Amygdala (tissue), 56 donors: ENCODE measurements at places on chromosomes 1 and 21.

DNA sequence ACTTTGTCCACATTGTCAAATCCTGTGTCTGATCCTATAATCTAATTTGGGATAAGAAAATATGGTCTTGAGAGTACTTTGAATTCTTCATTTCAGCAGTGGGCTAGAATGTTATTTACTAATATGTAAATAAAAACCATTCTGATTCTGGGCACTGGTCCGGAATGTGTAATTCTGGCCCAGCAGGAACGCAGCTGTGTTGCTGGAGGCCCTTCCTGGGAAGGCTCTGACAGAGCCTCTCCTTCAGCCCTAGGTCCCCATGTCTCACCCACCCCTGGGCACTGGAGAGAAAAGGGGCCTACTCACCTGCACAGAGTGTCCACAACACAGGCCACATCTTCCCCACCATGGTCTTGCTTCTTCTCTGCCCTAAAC is 251 bp downstream of the GPA33 start:
- DNase-seq, result no peak

GRCh38 chr1:214228976-214229375 is 52.0 kb upstream of the SMYD2 start:
- no peak for DNase-seq

DNA sequence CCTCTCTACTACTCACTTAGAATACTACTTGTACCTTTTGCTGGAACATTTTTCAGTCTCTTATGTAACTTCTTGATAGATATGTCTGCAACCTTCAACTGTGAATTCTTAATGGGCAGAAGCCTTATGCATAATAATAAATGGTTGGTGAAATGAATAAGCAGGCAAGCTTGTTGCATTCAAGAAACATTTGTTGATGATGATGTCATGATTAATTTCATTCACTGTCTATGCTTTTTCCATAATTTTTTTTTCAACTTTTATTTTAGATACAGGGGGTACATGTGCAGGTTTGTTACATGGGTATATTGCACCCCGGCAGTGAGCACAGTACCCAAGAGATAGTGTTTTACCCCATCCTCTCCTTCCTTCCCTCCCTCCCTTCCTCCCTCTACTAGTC is 48.0 kb downstream of the SIPA1L2 start:
- no peak for DNase-seq

DNA sequence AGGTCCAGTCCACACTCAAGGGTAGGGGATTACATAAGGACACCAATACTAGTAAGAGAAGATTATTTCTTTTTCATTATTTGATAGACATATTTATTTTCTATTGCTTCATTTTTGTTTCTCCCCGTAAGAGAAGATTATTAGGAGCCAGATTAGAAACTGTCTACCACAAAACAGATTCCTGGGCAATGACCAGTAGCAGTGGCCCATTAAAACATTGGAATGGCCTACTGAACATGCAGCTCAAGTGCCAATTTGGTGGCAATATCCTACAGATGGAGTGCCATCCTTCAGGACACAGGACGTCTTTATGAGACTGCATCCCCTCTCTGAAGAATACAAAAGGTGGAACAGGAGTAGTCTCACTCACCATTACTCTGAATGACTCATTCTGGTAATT is 34.0 kb upstream of the ARHGAP29 start:
- DNase-seq, result no peak

DNA sequence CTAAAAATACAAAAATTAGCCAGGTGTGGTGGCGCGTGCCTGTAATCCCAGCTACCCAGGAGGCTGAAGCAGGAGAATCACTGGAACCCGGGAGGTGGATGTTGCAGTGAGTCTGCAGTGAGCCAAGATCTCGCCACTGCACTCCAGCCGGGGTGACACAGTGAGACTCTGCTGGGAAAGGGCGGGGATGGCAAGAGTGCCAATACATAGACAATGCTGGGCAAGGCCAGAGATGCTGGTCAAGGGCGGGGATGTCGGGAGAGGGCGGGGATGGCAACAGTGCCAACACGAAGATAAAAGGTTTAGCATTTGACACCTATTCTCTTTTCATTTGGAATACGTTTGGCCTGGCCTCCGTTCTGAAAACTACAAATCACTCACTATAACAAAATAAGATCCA is 11.0 kb downstream of the SSU72 start:
- DNase-seq, result no peak

GRCh38 chr1:62295921-62296491 is 23.2 kb downstream of the KANK4 start:
- no peak for DNase-seq

DNA sequence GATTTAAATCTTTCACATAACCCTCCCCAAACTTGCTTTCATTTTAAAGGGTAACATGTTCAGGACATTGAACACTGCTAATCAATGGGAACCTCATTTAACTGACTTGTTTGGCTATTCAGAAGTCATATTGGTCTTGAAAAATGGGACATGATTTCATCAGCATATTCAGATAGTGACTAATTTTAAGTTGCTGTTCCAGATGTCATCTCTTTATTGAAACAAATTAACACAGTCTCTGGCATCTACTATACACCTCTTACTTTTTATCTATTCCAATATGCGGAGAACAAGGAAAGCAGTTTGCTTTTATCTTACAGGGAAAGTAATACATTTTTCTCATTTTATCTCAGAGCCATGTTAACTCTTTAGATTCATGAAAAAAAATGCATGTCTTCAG is 310.1 kb downstream of the S1PR1 start:
- no peak for DNase-seq

DNA sequence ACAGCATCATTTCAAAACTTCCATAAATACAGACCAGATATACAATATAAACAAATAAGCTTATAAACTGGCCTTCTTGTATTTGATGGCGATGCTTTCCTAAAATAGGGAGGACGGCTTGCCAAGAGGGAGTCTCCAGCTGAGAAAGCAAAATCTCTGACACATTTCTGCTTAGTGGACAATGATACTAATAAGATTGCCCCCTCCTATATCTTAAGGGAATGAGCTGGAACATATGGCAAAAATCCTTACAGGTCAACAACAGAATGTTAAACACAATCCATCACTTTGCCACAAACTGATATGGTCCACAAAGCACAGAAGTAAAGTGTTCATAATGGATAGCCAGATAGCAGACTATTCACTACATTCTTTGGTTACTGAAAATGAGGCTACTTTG is 7.1 kb upstream of the GADD45A start:
- DNase-seq, result no peak

DNA sequence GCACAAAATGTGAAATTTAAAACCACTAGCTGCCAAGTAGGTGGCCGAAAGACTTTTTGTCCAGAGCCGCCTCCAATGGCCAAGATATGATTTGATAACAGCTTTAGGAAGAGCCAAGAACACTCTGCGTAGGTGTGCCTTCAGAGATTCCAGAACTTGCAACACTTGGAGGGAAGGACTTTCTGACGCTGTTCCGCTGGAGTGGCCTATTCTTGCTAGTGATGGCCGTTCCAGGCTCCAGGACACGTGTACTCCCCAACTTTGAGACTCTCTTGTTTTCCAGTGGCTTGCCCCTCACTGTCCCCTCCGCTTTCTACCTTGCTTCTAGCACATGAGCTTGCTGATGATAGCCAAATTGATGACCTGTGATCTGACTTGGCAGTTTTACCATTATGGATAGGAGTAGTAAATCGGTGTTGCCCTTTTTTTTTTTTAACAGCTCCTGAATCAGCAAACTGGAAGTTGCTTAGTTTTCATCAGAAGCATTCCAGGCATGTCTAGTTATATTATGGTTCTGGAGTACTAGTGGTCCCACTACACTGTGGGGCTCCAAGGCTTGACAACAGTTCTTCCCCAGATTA is 1.0 kb downstream of the PRDX6 start:
- peak; percentile 39 for DNase-seq

DNA sequence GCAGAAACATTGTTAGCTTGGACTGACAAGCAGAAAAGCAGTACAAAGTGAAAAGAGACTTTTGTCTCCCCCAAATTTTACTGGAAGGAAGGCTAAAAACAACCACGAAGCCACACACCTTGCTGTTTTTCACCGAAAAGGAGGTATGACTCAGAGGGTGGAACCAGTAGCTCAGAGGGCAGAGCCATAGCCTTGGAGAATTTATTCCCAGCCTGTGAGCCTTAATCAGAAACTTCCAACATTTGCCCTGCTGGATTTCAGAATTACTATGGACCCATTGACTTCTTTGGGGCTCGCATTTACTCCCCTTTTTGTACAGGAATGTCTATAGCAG is 32.0 kb downstream of the RPS6KC1 start:
- no peak for DNase-seq

DNA sequence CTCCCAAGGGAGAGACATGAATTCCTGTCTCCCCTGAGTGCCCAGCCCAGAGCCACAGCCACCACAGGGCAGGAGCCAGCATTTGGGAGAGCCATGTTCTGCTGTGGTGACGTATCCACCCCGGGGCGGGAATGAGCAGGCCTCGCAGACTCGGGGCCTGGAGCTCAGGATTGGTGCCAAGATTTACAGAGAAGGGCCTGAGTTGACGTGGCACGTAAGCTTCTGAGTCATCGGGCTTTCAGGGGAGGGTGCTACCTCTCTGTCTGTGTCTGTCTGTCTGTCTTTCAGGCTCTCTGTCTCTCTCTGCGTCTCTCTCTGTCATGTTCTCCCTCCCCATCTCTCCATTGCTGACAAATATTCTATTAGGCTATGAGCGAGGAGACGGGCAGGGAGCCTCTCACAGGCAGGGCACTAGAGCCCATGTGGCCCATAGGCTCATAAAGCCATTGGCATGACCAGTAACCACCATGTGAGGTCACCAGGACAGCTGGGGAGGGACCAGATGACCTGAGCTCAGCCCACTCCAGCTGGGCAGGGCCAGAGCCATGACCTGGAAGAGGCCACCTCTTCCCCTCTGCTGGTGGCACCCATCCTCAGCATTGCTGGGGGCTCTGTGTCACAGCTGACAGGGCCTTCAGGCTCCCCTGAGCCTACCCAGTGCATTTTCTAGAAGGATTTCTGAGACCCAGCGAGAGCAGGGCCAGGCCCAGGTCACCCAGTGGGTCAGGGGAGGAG is 300.0 kb upstream of the VAMP3 start:
- DNase-seq, result no peak

DNA sequence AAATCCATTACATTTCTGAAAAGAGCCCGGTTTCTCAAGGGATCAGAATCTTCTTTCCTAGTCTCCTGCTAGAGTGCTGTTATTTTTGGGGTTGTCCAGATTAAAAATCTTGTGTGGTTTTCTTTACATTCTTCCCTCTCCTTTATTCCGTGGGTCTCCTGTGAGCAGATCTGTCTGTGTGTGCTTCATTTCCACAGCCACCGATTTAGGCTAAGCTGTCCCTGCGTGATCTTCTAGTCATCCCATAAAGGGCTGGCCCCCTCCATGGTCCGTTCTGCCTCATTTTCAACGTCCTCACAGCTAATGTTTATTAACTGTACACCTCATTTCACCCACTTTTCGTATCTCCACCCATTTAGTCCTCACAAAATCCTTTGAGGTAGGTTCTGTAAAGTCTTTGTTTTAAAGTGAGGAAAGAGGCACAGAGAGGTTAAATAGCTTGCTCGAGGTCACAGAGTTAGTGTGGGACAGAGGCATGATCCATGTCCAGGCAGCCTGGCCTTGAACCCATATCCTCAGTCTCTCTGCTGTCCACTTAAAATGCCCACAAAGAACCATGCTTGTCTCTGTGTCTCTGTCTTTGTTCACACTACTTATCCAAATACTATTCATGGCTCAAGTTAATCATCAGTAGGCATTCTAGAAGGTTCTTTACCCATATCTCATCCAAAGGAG is 38.2 kb upstream of the KIF1B start:
- DNase-seq, result no peak

- DNase-seq, result no peak
Measured at GRCh38 chr21:35120631-35121180, 71.6 kb upstream of the RUNX1 start.
